ENCODE measurements at places on chromosomes 3 and 15. TPM values are rescaled to one million over a fixed set of nuclear protein-coding genes. Genes with fewer than 3 reads are reported as not detected.
A peak's percentile ranks its signal among the peaks of the same experiment; 100 is the strongest.

GRCh38 chr15:78018946-78019644, 58.4 kb downstream of the TBC1D2B start:
- no peak for DNase-seq

- DNase-seq = no peak
Observed at GRCh38 chr3:134985864-134986715, 191.0 kb downstream of the EPHB1 start.

Gene SH2D7
- polyA plus RNA-seq = not detected

- peak; percentile 59 for DNase-seq
Observed at GRCh38 chr3:177973241-177973840, 562.9 kb upstream of the KCNMB2 start.

GRCh38 chr15:93656041-93656440, 567.0 kb upstream of the RGMA start:
- DNase-seq = no peak

- DNase-seq = no peak
Observed at GRCh38 chr3:158743664-158744566, 11.7 kb upstream of the RARRES1 start.

- DNase-seq = no peak
Observed at GRCh38 chr15:85336880-85337279, 43.5 kb upstream of the AKAP13 start.

- no peak for DNase-seq
Observed at GRCh38 chr3:22296601-22297000, 545.6 kb upstream of the ZNF385D start.

Gene STAC
- 0.19 TPM for polyA plus RNA-seq
